ENCODE measurements at places on chromosomes 16 and 17.
A peak's percentile ranks its signal among the peaks of the same experiment; 100 is the strongest.

DNA sequence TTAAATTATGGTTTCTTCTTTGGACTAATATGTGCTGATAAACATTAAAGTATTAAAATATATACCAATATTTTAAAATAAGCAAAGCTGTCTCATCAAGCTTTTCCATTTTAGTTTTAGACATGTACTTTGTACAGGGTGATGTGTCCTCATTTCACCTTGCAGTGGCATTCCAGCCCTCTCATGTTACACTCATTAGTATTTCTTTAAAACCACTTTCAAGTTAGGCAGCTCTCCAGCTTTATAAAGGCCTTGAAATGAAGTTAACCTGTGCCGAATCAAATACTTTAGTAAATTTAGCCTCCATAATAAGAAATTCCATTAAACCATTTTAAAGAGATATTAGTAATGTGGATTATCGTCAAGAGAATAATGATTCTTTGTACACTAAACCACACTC is 107.6 kb upstream of the HLF start:
- DNase-seq = no peak

- peak; percentile 70 for DNase-seq
These were observed 1.0 kb downstream of the ORAI3 start for GRCh38 chr16:30949650-30950515.

GRCh38 chr16:48904333-48904732 is 294.4 kb upstream of the N4BP1 start:
- no peak for DNase-seq

- no peak for DNase-seq
These were observed 49.9 kb downstream of the MAP2K4 start for GRCh38 chr17:12070561-12070960.

DNA sequence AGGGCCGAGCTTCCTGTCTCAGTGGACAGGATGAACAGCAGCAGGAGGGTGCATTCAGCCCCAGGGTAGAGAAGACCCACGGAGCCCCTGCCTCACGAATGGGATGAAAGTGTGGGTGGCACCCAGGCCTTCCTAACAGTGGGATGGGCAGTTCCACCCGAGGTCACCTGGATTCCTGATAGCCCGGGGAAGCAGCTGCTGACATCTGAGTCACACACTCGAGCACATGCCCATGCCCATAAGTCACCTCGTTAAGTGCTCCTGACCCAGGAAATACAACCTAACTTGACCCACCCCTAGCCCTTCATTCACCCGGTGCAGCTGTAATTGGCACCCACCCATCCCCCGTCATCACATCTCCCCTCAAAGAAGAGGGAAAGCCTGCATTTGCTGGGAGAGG is 85.3 kb upstream of the FOXF1 start:
- peak; percentile 15 for DNase-seq

DNA sequence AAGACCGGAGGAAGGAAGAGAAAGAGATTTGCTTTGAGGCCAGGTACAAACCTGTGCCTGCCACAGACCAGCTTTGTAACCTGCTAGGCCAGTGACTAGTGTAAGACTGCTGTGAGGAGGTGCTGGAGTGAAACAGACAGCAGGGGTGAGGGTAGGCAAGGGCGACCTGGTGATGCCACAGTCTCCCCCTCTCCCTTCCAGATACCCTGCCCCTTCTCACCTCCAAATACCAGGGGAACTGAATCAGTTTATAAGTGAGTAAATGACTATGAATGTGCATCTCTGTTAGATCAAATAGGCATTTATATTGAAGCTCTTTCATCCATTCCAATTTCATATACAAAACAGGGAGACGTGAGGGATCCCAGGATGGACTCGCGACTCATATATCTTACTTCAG is 9.4 kb downstream of the SEC14L1 start:
- no peak for DNase-seq

GRCh38 chr16:49788986-49789385 is 66.9 kb downstream of the ZNF423 start:
- no peak for DNase-seq

DNA sequence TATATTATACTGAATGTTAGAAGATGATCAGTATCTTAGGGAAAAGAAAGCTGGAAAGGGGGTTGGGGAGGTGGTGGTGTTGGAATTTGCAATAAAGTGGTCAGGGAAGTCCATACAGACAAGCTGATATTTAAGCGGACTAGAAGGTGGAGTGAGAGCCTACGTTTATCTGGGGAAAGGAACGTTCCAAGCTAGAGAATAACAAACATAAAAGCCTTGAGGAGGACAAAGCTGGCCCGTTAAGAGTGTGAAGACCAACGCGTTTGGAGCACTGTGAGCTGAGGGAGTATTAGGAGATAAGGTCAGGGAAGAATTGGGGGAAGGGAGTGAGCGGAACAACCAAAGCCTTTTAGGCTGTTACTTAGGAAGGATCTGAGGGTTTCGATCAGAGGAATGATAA is 1.4 kb downstream of the DDX42 start:
- no peak for DNase-seq

- peak; percentile 41 for DNase-seq
These were observed 25.8 kb downstream of the STAT3 start for GRCh38 chr17:42362245-42362961.

DNA sequence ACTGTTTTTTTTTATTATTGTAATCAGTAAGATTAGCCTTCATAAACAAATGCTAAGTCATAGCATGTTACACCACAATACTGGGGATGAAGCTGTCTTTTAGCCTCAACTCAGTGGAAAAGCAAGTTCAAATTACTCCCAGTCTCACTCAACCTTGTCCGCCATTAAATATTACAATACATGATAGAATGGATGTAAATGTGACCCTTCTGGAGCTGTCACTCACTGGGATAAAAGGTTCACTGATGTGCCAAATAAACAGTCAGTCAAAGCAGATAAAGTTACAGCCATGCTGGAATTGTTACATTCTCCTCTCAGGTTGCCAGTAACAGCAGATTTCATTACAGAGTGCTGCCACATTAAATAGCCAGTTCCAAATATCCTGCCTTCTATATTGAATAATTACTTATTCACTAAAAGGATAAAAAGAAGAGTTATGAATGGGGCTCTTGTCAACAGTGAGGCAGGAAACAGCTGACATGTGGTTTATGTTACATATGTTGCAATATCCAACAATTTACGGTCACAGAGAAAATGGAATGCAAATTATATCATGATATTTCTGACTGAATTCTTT is 53.4 kb downstream of the BRIP1 start:
- peak; percentile 92 for DNase-seq

- DNase-seq = peak; percentile 95
These were observed 31.0 kb upstream of the ARL4D start for GRCh38 chr17:43367737-43368242.

GRCh38 chr16:78246559-78246958 is 147.1 kb downstream of the WWOX start:
- DNase-seq = no peak

DNA sequence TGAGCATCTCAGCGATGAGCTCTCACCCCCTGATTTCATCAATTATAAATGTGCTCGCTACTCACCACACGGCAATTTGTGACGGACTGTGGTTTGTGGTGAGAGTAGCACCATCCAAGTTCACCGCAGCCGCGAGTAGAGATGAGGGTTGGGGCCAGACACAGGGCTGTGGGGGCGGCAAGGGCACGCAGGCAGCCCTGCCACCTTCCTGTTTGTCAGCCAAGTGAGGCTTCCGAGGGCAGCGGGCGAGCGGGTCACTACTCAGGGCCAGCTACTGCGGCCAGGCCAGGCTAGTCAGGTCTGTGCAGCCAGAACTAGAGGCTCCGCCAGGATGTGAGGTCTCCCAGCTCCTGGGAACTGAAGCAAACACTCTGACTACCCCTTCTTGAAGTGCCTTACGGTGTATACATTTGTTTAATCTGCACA is 39.6 kb upstream of the MEOX1 start:
- DNase-seq = no peak

DNA sequence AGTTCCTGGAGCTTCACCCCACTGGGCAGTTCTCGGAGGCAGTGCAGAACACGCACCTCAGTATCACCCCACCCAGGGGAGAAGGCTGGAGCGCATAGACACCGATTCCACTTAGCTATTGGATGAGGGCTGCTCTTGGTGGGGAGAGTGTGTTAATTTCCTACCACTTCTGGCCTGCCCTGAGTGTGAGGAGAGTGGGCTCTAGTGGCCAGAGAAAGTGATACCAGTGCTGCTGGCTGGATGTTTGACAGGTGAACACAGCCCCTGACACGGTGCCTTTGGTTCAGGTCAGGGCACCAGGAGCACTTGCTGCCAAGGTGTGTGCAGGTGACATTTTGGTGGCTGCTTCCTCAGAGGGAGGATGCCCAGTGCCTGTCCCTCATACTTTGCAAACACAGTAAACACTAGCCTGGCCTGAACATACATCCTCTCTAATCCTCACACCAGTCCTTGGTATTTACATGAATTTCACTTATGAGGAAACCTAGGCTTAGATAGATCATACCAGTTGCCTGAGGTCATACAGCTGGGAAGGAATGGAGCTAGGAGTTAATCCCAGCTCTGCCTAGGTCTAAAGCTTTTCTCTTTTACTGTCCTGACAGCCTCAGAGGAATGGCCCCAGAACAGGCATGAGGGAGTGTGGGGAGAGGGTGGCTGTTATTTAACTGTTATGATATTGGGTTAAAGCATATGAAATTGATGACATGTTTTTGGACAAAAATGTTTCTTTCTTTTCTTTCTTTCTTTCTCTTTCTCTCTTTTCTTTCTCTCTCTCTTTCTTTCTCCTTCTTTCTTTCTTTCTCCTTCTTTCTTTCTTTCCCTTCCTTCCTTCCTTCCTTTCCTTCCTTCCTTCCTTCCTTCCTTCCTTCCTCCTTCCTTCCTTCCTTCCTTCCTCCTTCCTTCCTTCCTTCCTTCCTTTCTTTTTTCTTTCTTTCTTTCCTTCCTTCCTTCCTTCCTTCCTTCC is 21.0 kb upstream of the ITGAX start:
- peak; percentile 78 for DNase-seq

Measured in SK-MEL-5 (cell line).